ENCODE measurements at places on chromosomes 6 and 20. TPM values are rescaled to one million over a fixed set of nuclear protein-coding genes. Genes with fewer than 3 reads are reported as not detected.

EDN1 gene
- total RNA-seq = 45.7 TPM

HTR1B gene
- 0.18 TPM for total RNA-seq

PTGIS gene
- 0.09 TPM for total RNA-seq

SLC22A16 gene
- not detected for total RNA-seq

TMEM244 gene
- not detected for total RNA-seq

PMEPA1 gene
- 464 TPM for total RNA-seq

SIRT5 gene
- total RNA-seq = 3.9 TPM

ENPP5 gene
- not detected for total RNA-seq

LY6G6C gene
- not detected for total RNA-seq

TDRD6 gene
- not detected for total RNA-seq

OXT gene
- total RNA-seq = not detected

SLC2A4RG gene
- 97.3 TPM for total RNA-seq

MOG gene
- not detected for total RNA-seq

GMDS gene
- 7.6 TPM for total RNA-seq

CCN6 gene
- not detected for total RNA-seq

TPX2 gene
- total RNA-seq = 98.2 TPM

SIRPB1 gene
- 0.51 TPM for total RNA-seq

ANKRD66 gene
- total RNA-seq = not detected

IPCEF1 gene
- total RNA-seq = 0.16 TPM

OPN5 gene
- not detected for total RNA-seq

MEP1A gene
- not detected for total RNA-seq

TOX2 gene
- 11.2 TPM for total RNA-seq

NMBR gene
- total RNA-seq = not detected

TFAP2C gene
- 16.7 TPM for total RNA-seq

GLP1R gene
- not detected for total RNA-seq

PM20D2 gene
- total RNA-seq = 14.9 TPM

KIAA1755 gene
- 0.08 TPM for total RNA-seq

PNPLA1 gene
- not detected for total RNA-seq

GATA5 gene
- total RNA-seq = 0.75 TPM

TJAP1 gene
- total RNA-seq = 20.6 TPM

BIRC7 gene
- 4.7 TPM for total RNA-seq

OVOL2 gene
- total RNA-seq = 0.18 TPM

PLN gene
- total RNA-seq = not detected

NHLRC1 gene
- total RNA-seq = 1.9 TPM

NRSN1 gene
- not detected for total RNA-seq

HSPA12B gene
- 0.35 TPM for total RNA-seq

LKAAEAR1 gene
- total RNA-seq = 1.3 TPM

ERVFRD-1 gene
- not detected for total RNA-seq

CCR6 gene
- 0.07 TPM for total RNA-seq

CRISP2 gene
- total RNA-seq = not detected

PAX1 gene
- 0.05 TPM for total RNA-seq

BPIFB2 gene
- not detected for total RNA-seq

NEU1 gene
- total RNA-seq = 27.0 TPM

SOX18 gene
- total RNA-seq = 1.9 TPM

RHAG gene
- total RNA-seq = 0.07 TPM

AP5S1 gene
- total RNA-seq = 12.9 TPM

ISM1 gene
- total RNA-seq = 0.43 TPM

GPLD1 gene
- 1.3 TPM for total RNA-seq

CASS4 gene
- total RNA-seq = not detected

HAO1 gene
- total RNA-seq = not detected

DEF6 gene
- total RNA-seq = 0.03 TPM

TMEM74B gene
- total RNA-seq = 3.2 TPM

All from A549 treated with CORT108297 at 1 μM for 4 hours (cell line).